Activated T-helper 1 cell treated with Interleukin-2 at 50 U/mL for 16 hours (primary cell): ENCODE measurements at places on chromosomes 7 and 10.

DNA sequence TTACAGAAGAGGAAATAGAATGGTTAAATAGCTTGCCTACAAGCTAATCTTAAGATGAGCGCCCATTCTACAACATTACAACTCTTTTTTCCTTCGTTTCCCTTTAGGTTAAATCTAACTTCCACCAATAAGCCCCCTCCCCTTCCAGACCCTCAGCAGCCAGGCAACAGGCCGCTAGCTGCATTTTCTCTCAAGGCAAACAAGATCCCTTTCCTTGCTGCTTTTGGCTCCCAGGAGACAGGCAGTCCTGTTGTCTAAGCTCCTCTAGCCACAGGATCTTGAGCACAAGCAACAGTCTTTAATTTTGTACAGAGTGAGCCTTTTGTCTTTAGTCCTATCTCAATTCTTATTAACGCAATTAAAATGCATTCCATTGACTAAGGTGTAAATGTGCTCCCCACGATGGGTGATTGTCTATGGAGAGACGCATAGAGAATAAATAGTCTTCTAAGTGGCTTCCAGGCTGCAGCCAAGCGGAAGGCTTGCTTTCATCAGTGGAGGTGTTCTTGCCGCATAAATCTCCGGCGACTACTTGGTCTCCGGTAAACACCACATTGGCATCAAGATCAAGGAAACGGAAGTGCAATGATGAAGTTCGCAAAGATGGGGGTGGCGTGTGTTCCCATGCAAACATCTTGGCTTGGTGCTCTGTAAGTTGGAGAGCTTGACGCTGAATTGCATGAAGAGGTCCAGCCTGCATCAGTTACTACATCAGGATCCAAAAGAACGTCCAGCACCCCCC, 181.9 kb upstream of the LYZL2 start:
- no peak for DNase-seq

DNA sequence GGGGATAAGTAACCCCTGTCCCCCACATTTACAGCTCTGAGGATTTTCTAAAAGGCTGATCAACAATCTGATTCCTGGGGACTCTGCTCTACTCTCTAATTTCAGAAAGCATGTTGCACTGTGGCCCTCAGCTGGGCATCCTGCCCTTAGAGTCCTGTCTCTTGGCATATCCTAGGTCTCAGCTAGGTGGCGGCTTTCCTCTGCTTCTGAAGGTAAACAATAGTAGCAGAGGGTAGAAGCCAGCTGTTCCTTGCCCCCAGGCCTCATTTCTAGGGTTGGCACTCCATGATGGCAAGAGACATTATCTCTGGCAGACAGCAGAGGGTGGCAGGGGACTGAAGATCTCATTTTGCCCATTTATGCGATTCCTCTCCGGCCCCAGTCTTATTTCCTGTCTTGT, 77.0 kb downstream of the ADCYAP1R1 start:
- DNase-seq: no peak

DNA sequence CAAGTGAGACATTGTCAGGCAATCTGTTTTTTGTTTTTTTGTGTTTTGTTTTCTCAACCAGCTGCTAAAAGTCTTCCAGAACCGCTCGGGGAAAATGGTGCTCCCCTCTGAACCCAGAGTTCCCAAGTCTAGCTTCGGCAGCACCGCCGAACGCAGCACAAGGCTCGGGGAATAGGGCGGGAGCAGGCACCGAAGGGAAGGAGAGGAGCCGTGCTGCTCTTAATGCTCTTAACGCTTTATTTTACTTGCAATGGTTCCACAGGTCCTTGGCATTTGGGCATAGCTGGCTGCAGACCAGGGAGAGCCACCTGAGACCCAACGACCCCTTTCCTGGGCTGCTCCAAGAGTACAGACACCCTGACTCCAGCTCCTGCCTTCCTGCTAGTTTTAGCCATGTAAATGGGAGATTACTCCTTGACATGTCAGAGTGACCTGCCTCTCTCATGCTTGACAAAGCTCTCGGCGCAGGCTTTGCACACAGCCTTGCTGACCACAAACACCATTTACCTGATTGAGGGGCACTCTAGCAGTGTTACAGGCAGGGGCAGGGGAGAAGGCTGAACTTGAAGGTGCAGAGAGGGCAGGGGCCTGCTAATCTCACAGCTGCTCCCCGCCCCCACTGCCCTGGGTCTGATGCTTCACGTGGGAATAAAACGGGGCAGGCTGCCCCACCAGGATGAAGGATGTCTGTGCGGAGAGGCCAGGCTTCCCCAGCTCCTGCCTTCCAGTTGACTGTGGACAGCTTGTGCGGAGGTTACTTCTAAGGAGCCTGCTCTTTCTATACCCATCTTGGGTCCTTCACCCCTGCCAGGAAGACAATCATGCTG, 58.6 kb upstream of the EFCAB10 start:
- DNase-seq: no peak

DNA sequence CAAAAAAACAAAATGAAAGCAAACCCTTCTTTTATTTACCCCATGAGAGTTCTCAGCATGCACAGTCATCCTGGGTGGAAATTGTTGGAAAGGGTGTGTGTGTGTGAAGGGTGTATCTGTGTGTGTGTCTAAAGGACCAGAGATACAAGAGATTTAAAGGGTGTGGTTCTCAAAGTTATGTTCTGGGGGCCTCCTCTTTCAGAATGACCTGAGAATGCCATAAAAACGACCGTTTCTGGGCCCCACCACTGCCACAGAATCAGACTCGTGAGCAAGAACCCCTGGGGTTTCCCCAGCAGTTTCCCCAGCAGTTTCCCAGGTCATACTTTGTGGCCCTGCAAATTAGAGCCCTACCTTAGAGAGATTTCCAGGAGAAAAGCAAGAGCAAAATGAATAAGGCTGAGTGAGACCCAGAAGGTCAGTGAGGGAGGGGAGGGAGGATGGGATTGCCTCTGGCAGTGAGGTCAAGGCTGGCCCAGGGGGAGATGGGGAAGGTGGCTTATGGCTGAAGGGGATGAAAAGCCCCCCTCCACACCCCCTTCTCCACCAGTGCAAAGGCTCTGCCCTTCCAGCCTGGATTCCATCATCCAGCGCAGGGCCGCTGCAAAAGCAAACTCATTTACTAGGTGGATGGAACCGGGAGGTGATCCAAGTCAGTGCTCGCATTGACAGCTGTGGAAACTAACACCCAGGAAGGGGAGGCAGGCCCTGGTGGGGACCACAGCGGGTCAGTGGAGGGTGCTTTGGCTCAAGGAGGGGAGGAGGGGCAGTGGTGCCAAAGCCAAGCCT, 10.2 kb downstream of the PYROXD2 start:
- no peak for DNase-seq

- no peak for DNase-seq
These were observed 6.0 kb downstream of the VPS50 start for GRCh38 chr7:93238131-93238530.

- no peak for DNase-seq
These were observed 148.2 kb upstream of the SLC26A5 start for GRCh38 chr7:103594186-103594585.

- DNase-seq: no peak
These were observed 202.8 kb downstream of the CREB5 start for GRCh38 chr7:28615091-28615490.
